Activated T-helper 1 cell treated with Interleukin-2 at 50 U/mL for 16 hours (primary cell): ENCODE measurements at places on chromosomes 2 and 18.

GRCh38 chr2:31049264-31049663, 89.0 kb downstream of the GALNT14 start:
- DNase-seq, result no peak

DNA sequence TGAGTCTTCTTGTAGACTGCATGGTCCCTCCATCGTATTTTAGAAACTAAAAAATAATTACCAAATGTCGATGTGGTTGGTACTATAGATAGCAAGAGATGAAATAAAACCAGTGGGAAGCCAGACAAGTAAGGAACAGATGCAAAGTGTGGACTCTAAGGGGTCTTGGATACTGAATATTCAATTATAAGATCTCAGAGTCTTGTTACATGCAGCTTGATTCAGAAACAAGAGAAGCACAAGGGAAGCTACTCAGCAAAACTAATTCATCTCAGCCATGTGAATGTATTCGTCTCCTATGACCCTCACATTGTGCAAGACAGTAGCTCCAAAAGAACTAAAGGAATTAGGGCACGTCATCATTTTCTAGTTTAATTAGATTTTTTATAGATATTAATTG, 80.9 kb downstream of the CDH20 start:
- no peak for DNase-seq

DNA sequence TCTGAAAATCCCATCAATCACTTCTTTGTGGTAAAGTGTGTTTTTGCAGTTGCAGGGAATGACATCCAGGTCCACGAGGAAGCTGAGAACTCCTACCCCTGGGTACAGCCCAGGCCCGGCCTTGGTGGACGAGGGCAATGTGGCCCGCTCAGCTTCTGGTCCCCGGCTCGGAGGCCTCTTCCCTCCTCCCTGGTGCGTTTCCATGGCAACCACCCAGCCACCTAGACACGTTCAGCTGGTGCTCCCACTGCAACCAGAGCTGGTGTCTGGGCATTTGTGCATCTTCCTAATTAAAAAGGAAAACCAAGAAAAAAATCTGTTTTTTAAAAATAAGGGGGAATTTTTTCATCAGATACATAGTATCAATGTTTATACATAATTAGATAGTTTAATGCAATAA, 603.6 kb upstream of the SALL3 start:
- DNase-seq, result no peak

GRCh38 chr18:48740851-48741485, 202.1 kb downstream of the CTIF start:
- no peak for DNase-seq
